Cardiac septum (tissue), 1 donor: ENCODE measurements at places on chromosomes 1 and 21. TPM values are rescaled to one million over a fixed set of nuclear protein-coding genes. Genes with fewer than 3 reads are reported as not detected.

The KLF17 gene
- not detected for total RNA-seq

The LORICRIN gene
- not detected for total RNA-seq

The DMRTA2 gene
- total RNA-seq = 0.08 TPM

The C1orf94 gene
- total RNA-seq = not detected

The NOC2L gene
- 39.0 TPM for total RNA-seq

DNA sequence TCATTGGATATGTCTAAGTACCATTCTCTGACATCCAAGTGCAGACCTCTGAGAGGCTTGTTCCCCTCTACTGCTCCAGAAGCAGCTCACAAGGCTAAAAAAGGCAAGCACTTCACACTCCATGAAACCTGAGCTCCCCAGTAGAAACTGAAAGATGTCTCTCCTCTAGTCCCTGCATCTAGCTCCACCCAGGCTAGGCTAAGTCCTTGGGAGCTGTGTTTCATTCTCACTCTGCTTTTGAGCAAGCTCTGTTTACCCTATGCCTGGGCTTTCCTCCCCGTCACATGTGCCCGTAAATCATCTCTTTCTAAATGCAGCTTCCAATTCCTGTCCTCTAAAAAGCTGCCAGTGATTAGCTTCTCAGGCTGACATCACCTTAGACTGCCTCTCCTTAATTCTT lies 39.0 kb downstream of the LRRC71 start:
- no peak for DNase-seq

GRCh38 chr21:18000981-18001686 lies 182.0 kb upstream of the C21orf91 start:
- DNase-seq = no peak

DNA sequence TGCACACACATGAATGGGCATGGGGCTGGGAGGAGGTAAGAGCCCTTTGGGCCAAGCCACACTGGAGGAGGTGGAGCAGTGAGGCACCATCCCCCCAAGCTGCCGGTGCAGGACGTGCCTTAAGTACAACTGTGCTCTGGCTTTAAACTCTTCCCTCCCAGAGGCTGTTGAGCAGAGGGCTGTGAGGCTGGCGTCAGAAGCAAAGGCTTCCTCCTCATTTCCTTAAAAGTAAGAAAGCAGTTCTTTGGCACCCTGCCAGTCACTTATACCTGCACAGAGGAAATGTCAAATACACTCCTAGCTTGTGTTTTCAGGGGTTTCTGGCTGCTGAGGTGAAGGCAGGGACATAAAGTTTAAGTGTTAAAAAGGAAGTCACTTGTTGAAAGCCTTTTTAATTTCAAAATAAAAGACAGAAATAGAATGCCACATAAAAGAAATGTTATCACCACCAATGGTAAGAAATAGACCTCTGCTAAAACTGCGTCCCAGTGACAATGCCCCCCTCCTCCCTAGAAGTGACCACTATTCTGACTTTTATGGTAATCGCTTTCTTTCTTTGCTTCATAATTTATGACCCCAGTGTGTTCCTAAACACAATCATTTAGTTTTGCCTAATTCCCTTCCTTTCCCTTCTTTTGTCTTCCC lies 33.0 kb downstream of the LAMC2 start:
- no peak for DNase-seq

DNA sequence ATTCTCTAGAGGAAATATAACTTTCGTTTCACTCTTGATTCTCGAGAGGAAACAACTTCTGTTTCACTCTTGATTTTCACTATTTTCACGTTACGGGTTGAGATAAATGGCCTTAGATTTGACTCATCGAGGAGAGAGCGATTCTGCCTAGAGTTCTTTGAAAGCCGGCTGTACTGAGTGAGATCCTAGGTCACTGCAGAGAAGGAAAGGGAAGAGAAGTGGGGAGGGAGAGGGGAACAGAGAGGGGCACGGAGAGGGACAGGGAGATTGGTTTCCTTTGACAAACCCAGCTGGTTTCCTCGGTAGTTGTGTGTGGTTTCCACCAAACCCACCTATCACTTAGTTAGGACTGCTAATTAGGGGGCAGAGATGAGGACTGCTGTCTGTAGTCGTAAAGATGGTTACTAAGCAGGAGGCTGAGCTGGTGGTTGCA lies 21.6 kb upstream of the GPR137B start:
- DNase-seq = peak; percentile 15

- DNase-seq = no peak
These were observed 22.4 kb upstream of the MAGOH start for GRCh38 chr1:53260631-53261247.

- no peak for DNase-seq
These were observed at the start of gene APOBEC4 for GRCh38 chr1:183652547-183653461. APOBEC4 (minus strand) TSS chr1:183653316; CDS start chr1:183648781, 4,535 bp downstream.

GRCh38 chr1:234911787-234912186 lies 216.8 kb downstream of the TOMM20 start:
- DNase-seq = no peak

DNA sequence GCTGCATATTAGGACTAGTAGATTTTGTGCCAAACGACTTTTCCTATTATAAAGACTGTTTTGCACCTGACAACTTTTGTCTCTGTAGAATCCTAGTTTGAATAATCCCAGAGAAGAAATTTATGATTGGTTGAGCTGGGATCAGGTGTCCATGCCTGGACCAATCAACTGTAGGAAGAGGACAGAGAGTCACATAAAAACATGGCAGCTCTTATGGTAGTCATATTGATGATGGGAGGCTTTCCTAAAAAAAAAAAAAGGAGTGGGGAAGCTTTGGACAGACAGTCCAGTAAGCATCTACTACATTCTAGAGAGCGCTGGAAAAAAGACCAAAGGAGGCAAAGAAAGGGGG lies 30.7 kb upstream of the IGSF3 start:
- no peak for DNase-seq

GRCh38 chr21:32172106-32172505 lies 106.7 kb downstream of the MIS18A start:
- DNase-seq = no peak

DNA sequence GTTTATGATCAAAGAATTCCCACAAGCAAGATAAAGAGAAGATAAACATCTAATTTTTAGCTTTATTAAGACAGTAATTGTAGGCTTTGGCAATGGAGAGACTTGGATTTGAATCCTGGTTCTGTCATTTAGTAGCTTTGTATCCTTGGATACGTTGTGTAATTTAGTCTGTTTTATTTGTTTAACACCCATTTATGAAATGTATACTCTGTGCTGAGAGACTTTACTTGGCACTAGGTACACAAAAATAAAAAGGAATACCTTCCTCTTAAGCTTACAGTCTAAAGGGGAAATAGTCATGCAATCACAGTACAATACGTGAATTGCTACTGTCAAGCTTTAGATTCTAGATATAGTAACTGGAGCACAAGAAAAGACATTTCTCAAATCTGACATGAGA lies 23.8 kb downstream of the ZMPSTE24 start:
- no peak for DNase-seq

DNA sequence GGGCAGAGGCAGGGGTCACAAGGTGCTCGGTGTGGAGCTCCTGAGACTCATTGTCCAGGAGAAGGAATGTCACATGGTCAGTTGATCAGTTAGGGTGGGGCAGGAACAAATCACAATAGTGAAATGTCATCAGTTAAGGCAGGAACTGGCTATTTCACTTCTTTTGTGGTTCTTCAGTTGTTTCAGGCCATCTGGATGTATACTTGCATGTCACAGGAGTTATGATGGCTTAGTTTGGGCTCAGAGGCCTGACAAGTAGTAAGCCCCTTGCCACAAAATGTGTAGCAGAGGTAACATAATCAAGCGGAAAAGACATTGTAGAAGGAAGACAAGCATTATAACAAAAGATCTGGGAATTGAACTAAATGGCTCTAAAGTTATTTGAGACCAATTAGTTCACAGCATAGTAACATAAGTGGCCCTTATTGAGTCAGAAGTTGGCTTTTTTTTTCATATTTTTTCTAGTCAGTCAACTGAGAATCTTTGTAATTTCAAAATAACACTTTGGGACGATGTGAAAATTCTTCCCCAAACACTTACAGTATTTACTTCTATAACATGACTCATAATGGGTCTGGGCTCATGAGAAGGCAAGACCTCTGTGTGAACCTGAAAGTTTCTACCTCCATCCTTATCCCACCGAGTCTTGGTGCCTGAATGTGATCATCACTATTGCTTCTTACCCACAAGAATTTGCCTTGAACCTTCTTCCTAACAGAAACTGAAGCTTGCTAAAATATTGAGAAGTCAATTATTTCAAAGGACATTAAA lies 137.0 kb upstream of the DPT start:
- no peak for DNase-seq

DNA sequence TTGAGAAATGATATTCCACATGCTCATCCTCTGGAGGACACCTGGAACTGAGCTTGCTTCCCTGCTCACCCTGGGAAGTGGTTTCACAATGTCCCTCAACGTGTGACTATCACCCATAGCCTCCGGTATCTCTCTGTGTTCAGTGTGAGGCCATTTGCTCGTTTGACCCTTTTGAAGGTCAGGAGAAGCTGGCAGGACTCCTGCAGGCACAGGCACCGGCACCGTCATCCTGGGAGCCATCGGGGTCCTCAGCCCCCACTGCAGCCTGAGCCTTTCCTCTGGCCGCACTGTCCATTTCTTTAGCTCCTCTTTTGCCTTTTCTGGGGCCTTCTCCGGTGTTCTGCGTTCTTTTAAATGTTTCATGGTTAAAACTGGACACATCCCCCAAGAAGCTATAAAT lies 159.6 kb upstream of the COL6A1 start:
- no peak for DNase-seq

- DNase-seq = no peak
These were observed 15.7 kb upstream of the GLIS1 start for GRCh38 chr1:53754484-53755312.

DNA sequence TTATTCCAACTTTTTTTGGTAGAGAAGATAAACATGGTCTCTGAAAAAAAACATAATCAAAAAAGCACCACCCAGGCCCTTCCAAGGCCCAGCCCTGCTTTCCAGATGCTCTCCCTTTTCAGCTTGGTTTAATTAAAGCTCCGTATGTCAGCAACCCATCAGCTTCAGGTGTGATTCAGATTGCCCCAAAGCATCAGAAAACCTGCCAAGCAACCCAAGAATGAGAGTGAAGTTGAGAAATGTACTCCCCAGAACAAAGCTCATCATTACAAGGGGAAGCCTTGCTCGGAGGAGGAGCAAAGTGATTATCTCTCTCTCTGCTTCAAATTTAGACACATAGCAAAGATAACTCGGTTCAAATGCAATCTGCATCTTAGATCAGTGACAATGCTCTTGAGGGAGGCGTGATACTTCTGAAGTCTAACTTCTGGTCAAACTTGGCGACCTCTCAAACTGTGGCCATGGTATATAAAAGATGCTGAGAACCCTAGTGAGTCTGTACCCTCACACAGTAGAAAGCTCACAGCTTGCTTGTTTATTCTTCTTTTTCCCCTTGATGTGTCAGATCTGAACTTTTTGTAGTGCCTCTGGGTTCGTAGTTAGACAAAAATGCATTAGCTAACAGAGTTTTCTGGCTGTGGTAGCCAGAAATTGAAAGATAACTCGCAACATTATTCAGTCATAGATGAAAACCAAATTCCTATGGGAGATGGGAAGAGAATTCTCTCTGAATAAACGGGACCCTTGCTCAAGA lies 63.3 kb upstream of the ZC3H11B start:
- no peak for DNase-seq

DNA sequence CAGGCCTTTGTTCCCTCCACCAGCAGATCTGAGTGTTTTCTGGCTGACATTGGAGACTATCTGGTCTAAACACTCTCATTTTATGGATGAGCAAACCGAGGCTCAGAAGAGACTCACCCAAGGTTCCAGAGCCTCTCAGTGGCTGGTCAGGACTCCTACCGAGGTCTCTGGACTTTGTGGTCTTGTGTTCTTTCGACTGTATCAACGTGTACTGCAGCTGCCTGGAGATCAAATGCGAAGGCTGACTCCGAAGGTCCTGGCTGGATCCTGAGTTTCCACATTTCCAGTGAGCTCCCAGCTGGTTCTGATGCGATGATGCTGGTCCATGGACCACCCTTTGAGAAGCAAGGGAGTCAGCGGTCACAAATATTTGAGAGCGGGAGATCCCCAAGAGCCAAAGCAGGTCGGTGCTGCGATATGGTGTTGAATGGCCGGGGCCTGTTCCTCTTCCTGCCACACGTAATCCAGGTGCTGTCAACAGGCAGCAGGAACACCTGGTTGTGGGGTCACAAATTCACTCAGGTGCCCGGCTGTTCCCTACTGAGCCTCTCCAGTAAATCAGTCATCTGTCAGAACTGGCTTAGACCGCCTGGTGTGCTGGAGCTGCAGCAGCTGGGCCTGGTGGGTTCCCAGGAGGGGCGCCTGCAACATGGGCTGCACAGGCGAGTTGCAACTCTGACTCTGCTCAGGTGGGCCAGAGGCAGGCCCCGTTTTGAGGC lies 94.8 kb upstream of the USP24 start:
- no peak for DNase-seq

DNA sequence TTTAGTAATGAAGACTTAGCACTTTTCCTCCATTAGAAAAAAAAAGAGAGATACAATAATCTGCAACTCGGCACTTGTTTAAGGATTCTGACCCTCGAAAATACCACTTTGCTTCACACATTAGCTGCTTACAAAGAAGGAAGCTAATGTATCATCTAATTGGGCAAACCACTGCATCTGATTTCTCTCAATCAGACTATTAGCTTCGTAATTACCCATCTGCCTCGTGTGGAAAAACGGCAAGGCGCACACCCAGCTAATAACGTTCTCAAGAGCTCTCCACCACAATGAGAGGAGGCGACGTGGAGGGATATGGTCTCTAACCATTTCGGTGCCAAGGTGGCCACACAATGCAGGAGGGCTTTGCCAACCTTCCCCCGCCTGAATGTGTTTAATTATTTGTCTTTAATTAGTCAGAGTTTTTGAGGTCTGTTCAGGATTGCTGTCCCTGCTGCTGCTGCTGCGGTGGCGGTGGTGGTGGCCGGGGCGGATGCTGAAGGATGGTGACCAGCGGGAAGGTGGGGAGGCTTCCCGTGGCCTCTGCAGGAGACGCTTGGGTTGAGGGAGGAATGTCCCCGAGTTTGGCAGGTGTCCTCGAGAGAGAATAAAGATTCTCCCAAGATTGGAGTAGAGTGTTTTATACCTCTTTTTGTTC lies 374.5 kb downstream of the RPS6KC1 start:
- DNase-seq = no peak

DNA sequence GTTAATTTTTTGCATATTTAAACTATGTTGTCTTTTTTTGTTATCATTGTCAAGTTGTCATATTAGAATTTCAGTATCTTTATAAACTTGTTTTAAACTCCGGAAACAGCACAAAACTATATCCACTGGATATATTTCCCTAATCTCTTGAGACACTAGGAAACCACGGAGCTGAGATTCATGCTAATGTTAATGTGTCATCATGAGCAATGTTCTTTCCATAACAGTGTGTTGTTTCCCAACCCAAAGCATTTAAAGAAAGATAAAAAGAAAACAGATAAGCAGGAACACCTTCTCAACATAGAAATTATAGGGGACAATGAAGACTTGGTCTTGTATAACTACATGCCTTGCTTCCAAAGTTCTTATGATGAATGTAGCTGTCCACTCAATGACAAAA lies 626.2 kb upstream of the TMPRSS15 start:
- DNase-seq = no peak

DNA sequence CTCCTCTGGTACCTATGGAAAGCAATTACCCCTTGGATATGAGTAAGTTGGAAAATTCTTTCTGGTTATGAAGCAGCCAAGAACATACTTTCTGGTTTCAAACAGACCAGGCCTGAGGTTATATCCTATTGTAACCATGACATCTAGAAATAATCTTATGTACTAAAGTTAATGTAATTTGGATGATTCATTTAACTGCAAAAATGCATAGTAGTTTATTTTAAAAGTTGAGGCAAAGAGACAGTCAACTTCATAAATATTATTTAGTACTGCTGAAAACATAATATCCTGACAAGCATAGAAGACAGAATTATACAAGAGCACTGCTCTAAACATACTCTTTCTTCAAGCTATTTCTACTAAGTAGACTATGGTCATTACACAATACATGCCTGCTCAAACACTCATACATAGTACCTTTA lies 25.5 kb downstream of the ODF2L start:
- no peak for DNase-seq
